ENCODE measurements at places on chromosomes 4 and X.

DNA sequence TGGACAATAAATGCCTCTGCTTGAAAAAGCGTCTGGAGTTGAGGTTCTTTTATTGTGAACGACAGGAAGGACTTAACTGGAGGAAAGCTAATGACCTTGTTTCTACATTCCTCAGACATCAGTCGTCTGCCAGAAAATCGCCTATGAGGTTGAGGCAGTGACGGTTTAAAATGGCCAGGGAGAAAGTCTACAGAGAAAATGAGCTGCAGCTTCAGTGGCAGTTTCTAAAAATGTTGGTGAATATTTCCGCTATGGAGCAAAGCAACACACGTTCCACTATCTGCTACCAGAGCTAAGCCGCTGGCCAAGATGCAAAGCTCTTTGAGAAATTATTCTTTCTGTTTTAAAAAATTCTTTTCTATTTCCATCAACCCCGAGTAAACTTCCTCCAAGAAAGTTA is 116.9 kb upstream of the GALNT7 start:
- no peak for DNase-seq

DNA sequence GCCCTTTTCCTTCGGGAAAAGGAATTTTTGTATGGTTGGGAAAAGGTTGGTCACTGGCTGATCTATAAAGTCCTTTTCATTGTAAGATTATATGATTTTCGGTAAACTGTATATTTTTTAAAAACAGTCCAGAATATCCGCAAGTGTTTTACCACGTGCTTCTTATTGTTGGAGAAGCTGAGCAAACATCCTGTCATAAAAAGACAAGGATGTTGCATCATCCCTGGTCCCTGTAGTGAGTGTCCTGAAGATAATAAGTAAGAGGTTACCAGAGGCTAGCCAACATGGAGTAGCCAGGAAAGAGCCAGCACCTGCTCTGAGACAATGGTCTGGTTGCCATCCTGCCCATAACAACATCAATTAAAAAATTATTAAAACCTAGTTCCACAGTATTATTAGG is 5.1 kb downstream of the CXCL9 start:
- no peak for DNase-seq

DNA sequence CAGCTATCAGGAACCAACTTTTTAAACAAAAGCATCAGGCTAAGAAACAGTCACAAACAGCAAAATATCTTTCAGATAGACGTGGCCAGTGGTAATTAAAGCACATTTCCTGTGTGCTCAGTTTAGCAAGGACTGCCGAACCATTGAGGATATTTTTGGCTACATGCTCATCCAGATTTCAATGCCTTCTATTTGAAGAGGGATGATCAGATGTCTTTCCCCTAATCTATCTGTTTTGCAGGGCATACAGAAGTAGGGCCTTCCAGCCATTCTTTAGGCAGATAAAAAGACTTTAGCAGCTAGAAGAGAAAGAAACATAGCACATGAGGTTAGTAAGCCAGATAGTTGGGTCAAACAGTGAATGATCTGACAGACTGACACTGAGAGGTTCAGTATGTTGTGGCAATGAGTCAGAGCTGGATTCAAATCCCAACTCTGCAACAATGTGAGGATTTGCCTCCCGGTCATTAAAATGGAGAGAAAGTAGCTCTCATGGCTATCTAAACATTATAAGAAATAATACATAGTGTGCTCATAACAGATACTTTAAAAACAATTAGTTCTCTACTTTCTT is 100.0 kb upstream of the PRKG2 start:
- DNase-seq = no peak

GRCh38 chr4:108432418-108432817 is 188.0 kb upstream of the RPL34 start:
- peak; percentile 9 for DNase-seq

GRCh38 chrX:16251782-16252181 is 84.5 kb downstream of the MAGEB17 start:
- no peak for DNase-seq

DNA sequence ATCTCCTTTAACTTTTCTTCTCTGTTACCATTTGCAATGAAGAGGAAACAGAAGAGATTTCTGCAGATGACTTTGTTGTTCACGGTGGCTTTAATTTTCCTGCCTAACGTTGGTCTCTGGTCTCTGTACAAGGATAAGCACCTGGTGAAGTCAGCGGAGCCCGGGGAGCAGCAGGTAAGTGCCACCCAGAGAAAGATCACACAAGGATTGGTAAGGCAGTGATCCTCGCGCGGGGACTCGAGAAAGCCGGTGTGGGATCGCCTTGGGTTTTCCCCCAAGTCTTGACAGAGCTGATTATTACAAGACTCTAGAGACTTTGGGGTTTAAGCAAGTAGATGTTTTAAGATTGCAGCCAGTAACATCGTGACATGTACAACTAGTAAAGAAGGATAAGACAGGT is 1.3 kb downstream of the GALNTL6 start:
- DNase-seq = no peak

GRCh38 chr4:144808034-144808433 is 162.1 kb downstream of the HHIP start:
- DNase-seq = no peak

GRCh38 chr4:77163641-77164040 is 6.6 kb downstream of the CCNG2 start:
- DNase-seq = no peak

DNA sequence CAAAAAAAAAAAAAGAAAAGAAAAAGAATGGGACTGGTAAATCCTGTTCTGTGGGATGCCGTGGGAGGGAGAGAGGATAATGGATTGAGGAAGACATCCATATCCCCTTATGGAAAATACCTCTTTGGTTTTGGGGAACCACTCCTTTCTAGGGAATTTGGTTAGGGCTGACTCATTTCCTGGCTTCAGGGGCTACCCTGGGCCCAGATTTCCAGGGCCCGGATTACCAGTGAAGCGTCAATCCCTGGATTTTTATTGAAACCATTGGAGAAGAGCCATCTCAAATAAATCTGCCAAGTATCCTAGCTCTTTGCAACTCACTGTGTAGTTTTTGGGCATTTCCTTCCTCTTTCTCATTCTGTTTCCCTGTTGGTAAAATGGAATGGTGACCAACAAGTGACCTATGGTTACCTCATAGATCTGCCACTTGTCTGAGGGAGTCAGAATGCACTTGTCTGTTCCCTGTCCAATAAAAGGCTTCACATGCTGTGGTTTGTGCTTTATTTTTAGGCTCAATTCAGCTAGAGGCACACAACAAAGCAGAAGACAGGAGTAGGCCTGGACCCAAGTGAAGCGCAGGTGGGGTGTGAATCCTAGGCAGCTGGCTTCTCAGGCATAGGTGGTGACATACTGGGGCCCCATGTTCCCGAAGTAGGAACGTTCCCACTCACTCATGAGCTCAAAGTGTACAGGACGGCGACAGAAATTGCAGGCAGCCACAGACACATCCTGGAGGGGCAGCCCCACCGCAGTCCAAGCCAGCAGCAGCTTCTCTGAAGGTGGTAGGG is 8.6 kb downstream of the APEX2 start:
- peak; percentile 34 for DNase-seq

Data from CD4-positive, alpha-beta T cell treated with Interleukin-6 for 4 hours (primary cell).